ENCODE measurements at places on chromosomes 5 and 9.

DNA sequence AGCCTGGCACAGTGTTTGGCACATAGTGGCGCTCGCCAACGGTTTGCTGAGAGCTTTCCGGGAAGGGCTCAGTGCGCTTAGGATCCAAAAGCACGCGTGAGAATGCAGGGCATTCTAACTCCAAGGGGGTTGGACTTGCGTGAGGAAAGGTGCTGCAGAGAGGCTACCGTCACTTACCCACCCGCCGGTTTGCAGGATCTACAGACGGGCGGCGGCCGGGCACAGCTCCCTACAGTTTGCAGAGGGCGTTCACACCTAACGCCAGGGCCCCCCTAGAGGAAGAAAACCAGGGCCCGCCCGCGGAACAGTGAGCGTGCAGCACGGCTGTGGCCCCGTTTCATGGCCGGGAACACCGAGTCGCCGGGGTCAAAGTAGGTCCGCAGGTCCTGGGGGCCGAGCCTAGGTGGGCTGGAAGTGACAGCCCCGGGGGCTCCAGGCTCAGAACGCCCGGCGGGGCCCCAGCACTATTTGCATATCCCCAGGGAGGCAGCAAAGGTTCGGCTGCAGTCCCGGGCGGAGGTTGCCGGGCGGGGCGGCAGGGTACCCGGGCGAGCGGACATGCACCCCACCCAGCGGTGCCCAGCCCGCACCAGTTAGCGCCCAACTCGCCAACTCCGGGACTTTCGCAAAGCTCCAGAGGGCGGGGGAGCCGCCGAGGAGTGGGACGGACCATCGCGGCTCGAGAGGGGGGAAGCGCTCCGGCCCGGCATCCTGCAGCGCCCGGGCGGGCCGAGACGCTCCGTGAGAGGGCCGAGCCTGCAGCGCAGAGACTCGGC, 526 bp upstream of the GALNT10 start:
- peak; percentile 85 for DNase-seq

GRCh38 chr9:106829666-106830408, 33.1 kb upstream of the ZNF462 start:
- DNase-seq = no peak

DNA sequence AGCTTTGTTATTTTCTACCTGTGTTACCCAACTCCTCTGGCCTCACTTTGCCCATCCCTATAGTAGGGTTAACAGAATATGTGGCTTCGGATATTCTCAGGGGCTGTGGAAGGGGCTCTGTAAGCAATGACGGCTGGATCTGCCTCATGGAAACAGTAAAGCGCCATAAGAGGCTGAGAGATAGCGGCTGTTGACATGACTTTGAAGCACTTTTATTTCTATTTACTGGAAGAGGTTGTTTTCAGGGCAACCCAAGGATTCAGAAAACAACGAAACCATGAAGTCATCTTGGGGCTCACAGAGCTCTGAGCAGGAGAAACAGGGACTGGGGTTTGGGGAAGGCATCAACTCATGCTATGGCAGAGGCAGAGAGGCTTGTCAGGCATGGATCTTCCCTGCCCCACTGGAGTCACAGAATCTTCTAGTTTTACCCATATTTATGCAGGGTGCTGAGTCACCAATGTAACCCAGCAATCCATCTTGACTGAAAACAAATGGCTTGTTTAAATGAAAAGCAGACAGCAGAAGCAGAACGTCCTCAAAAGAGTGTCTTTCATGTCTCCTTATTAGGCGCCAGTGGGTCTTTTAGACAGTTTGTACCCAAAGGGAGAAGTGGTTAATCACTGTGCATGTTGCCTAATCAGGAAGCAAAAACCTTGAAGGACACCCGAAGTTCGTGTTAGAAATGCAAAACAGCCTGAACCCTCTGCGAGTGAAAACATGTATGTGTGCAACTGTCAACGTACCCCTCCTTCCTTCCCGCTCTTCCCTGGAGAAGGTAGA, 113.0 kb downstream of the COL23A1 start:
- DNase-seq = no peak

DNA sequence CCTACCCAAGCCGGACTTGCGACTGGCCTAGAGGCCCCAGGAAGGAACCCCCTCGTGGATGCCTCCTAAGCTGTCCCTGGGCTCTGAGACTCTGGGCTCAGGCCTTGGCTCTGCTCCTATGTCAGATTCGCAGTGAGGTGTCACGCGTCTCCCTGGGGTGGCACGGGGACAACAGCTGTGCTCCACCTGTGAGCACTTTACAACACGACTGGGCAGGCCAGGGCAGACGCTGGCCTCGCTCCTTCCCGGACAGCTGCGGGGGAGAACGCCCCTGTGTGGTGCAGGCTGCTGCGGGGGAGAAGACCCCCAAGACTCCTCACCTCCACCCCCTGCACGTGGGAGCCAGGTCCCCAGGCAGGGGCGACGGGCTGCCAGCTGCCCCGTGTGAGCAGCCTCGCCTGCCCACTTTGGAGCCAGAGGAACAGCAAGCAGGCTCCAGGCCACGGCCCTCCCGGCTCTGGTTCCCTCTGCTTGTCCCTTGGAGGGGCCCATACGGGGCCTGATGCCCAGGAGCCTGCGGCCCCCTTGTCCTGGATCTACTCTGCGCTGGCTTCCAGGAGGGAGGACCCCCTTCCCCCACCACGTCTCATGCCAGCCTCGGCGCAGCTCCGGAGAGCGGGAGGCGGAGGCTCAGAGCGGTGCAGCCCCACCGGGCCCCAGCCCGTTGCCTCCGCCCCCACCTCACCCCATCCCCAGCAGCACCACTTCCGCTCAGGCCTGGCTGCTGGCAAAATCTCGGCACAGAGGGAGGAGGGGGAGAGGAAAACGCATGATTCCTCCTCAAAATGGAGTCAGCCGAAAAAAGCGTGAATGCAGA, 36.0 kb downstream of the SARDH start:
- no peak for DNase-seq

GRCh38 chr5:81552852-81553566, 159.1 kb upstream of the ACOT12 start:
- no peak for DNase-seq

GRCh38 chr9:1100201-1100600, 50.0 kb downstream of the DMRT2 start:
- no peak for DNase-seq

DNA sequence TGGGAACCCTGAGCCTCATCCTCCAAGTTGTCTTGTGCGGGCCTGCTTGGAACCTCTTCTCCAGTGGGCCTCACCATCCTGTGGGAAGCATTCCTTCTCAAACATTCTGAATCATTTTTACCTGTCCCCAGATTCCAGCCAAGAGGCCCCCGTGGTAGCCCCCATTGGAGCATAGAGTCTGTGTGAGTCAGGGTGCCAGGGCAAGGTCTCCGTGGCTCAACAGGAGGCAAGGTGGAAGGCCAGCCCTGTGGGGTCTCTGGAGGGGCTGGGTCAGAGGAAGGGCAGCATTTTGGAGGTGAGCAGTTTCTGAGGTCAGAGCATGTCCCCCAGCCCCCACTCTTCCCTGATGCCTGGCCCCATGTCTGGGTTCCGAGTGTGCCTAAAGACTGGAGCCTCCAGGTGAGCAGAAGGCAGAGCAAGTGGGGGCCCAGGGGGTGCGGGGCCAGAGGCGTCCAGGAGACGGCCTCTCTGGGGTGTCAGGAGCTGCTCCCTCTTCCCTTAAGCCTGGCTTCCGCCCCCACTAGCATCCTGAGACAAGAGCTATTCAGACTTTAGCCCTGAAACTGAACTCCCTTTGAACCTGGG, 2.1 kb downstream of the CACNA1B start:
- no peak for DNase-seq

GRCh38 chr9:28264368-28264767, 691.1 kb upstream of the C9orf72 start:
- DNase-seq = no peak

DNA sequence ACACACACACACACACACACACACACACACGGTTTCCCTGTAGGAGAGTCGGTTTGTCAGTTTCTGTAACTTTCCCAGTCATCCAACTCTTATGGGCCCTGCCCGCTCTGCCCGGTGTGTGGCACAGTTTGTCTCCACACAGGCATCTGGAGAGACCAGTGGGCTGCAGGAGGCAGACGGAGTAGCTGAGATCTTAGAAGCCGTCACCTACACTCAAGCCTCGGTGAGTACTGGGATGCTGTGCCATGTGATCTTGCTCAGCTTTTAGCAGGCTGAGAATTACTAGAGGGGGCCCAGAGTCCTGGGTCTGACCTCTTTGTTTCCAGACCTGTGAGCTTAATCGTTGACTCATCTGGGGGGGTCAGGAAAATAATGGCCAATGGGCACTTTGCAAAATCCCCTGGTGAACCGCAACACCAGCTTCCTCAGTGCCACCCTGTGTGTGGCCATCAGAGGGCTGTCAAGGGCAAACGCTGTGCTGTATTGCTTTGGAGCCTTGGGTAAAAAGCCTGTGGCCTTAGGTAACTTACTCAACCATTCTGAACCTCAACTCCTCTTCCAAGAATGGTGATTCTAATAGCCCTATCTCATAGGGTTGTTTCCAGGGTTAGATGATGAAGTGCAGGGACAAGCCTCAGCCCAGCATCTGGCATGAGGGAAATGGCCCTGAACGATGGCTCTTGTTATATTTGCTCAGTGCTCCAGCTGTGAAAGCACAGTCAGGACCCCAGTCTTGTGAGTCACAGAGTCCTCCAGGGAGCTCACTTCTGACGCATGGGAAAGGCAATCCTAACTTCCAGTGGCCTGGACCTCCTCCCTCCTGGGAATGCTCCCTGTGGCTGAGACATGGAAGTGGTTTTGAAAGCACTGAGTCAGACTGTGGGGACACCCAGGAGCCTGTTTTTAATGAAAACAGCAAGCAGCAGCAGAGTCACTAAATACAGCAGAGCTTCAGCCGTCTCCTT, 45.6 kb downstream of the COL15A1 start:
- no peak for DNase-seq

DNA sequence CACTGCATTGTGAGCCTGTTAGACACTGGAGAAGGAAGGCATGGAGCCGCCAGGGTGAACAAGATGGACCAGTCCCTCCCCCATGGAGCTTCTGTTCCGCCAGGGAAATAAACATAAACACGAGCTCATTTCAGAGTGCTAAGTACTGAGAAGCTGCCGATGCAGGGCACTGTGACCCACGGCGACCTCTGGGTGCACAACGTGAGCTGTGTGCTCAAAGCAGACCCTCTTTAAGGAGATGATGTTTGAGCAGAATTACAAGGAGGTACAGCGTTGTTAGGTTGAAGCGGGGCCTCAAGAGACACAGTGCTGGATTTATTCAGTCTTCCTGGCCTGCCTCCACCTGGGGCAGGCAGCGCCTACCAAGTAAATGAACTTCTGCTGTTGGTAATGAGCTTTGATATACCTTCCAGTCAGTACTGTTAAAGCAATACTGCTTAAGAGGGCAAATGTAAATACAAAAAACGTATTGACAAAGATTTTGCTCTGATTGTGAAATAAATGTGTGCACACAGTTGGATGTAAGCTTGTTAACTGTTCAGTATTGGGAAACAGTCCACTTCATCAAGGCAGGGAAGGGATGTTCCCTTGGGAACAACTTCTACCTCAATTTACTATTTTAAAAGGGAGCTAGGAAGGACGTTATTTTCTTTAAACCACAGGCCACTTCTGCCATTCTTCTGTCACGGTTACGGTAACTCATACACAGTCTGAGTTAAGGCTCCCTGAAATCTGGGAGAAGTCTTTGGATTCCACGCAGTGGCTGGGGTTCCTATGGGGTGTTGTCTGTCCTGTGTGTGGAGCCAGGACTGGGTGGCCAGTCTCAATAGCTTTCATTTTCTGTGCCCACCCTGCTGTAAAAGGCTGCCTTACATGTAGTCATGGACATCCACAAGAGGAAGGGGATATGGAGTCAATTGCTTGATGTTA, 48.9 kb upstream of the DMRT1 start:
- DNase-seq = no peak

GRCh38 chr9:23123048-23123632, 676.5 kb downstream of the DMRTA1 start:
- DNase-seq = no peak

DNA sequence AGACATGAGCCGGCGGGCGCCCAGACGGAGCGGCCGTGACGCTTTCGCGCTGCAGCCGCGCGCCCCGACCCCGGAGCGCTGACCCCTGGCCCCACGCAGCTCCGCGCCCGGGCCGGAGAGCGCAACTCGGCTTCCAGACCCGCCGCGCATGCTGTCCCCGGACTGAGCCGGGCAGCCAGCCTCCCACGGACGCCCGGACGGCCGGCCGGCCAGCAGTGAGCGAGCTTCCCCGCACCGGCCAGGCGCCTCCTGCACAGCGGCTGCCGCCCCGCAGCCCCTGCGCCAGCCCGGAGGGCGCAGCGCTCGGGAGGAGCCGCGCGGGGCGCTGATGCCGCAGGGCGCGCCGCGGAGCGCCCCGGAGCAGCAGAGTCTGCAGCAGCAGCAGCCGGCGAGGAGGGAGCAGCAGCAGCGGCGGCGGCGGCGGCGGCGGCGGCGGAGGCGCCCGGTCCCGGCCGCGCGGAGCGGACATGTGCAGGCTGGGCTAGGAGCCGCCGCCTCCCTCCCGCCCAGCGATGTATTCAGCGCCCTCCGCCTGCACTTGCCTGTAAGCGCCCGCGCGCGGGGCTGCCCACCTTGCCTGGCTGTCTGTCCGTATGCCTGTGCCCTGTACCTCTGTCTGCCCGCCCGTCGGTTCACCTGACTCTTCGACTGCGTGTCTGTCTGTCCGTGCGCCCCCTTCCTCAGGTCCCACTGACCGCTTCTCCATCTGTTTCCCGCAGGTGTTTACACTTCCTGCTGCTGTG, 412 bp downstream of the FGF18 start:
- DNase-seq = no peak

- DNase-seq = no peak
Measured at GRCh38 chr5:113005454-113005853, 28.9 kb downstream of the DCP2 start.

- DNase-seq = no peak
Measured at GRCh38 chr5:3237276-3237868, 358.3 kb upstream of the IRX1 start.

DNA sequence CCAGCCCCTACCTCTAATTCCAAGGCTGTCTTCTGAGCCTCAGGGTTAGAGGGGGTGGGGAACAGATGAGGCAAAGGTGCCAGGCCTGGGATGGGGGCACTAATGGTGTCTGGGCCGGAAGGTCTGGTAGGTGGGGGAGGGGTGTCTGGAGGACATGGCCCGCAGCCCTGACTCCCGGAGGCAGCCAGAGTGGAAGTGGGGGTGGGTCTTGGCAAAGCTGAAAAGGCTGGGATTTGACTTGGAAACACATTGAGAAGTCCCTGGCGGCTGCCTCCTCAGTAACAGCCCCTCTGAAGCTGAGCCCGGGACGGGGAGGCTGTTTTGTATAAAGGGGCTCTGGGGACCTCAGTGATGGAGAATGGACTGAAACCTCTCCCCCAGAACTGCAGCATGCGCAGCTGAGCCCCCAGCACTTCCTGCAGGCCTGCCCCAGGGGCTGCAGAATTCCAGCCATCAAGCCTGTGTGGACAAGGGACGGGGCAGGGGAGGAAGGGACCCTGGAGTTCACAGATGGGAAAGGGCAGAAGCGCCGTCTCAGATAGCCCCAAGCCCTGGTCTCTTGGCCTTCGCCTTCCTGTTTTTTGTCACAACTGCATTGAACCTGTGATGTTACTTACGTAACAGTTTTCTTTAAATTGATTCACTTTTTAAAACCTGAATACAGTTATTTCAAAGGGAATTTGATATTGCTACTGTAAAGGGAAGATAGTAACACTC, 49.3 kb upstream of the SYNPO start:
- DNase-seq = no peak

- DNase-seq = no peak
Measured at GRCh38 chr5:134460551-134460950, 48.9 kb upstream of the CDKN2AIPNL start.

All from breast epithelium (tissue), 4 donors.